ENCODE measurements at places on chromosomes 3 and 15. TPM values are rescaled to one million over a fixed set of nuclear protein-coding genes. Genes with fewer than 3 reads are reported as not detected.

ZNF620 gene
- 15.3 TPM for total RNA-seq

MRPL3 gene
- 86.8 TPM for total RNA-seq

C2CD4A gene
- not detected for total RNA-seq

SLC28A2 gene
- total RNA-seq: not detected

ST3GAL6 gene
- total RNA-seq: 7.3 TPM

DAZL gene
- total RNA-seq: not detected

CAV3 gene
- total RNA-seq: 8.4 TPM

OR5H15 gene
- not detected for total RNA-seq

SCAANT1 gene
- not detected for total RNA-seq

RTP1 gene
- not detected for total RNA-seq

TICRR gene
- 2.4 TPM for total RNA-seq

CA12 gene
- total RNA-seq: 17.4 TPM

C3orf38 gene
- 56.0 TPM for total RNA-seq

MBNL1 gene
- total RNA-seq: 140 TPM

UPK1B gene
- 10.1 TPM for total RNA-seq

PLA1A gene
- 1.3 TPM for total RNA-seq

C3orf22 gene
- total RNA-seq: not detected

MNS1 gene
- total RNA-seq: 7.8 TPM

SEMA6D gene
- total RNA-seq: 69.2 TPM

HTR3E gene
- total RNA-seq: not detected

ALDH1L1 gene
- 2.5 TPM for total RNA-seq

TM4SF18 gene
- total RNA-seq: 13.9 TPM

CHRNA7 gene
- total RNA-seq: 6.1 TPM

CLDN1 gene
- 9.4 TPM for total RNA-seq

CTXN2 gene
- total RNA-seq: not detected

GOLGA6L10 gene
- 5.0 TPM for total RNA-seq

EPHA3 gene
- 70.5 TPM for total RNA-seq
